EL (cell line): ENCODE measurements at places on chromosomes 5 and 9.
A peak's percentile ranks its signal among the peaks of the same experiment; 100 is the strongest.

DNA sequence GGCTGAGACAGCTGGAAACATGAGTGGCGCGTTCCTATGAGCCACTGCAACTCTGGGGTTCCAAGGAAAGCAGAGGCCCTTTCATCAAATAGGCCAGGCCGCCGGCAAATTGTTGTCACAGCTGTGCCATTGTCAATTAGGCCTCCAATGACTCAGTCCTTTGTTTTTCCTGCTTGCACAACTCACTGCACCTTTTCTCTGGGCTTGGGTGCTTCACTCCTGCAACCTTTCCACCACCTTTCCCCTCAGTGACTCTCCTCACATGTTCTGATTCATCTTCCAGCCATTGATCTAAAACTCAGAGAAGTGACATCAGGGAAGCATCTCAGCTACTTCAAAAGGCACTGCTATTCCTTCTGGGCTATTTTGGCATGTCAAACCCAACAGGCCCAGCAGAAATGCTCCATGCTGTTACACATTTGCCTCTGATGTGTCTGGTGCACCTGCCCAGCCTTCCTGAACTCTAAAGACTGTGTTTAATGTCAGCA lies 653.7 kb downstream of the NR2F1-AS1 start:
- no peak for DNase-seq

- DNase-seq: no peak
Measured at GRCh38 chr5:67058998-67059743, 137.4 kb downstream of the CD180 start.

DNA sequence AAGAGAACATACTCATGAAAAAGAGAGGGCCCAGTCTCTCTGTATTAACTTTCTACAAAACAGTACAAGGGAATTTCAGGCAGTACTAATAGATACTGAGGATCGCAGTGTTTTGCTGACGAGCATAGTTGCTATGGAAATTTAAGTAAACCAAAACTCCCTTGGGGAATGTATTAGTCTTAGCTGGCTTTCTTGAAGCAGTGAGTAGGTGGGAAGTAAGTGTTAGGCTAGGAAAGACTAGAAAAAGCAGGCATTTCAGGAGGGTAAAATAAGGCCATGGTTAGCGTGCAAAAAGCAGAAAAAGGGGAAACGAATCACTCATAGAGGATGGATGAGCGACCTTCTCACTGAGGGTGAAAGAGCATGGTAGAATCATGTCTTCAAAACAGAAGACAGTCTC lies 84.3 kb upstream of the ACTBL2 start:
- peak; percentile 7 for DNase-seq

DNA sequence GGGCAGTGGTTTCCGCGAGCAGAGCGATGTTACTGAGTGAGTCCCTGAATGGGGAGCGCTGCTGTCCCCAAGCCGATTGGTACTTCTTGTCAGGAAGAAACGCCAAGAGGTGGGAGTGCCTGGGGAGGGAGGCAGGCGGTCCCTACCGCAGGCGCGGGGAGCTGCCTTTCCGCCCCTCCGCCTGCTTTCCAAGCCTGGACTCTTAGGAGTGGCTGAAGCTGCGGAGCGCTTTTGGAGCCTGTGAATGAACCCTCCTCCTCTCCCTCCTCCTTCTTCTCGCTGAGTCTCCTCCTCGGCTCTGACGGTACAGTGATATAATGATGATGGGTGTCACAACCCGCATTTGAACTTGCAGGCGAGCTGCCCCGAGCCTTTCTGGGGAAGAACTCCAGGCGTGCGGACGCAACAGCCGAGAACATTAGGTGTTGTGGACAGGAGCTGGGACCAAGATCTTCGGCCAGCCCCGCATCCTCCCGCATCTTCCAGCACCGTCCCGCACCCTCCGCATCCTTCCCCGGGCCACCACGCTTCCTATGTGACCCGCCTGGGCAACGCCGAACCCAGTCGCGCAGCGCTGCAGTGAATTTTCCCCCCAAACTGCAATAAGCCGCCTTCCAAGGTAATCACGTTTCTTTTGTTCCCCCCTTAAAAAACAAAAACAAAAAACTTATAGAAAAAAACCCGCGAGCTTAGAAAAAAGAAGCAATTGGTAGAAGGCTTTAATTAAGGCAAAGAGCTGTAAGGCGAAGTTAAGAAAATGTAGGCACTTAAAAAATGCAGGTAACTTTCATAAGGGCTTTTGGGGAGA lies at the start of gene VCAN:
Gene VCAN (plus strand): TSS at position 340 of the 808 bp plus-strand sequence. CDS start 11,775 bp downstream, outside the sequence.
- peak; percentile 41 for DNase-seq

GRCh38 chr9:126773004-126773607 lies 31.7 kb upstream of the ZBTB43 start:
- DNase-seq: no peak

GRCh38 chr5:104513121-104513602 lies 950.6 kb upstream of the NUDT12 start:
- DNase-seq: no peak

GRCh38 chr9:6758498-6759184 lies 868 bp downstream of the KDM4C start:
- DNase-seq: peak; percentile 36

GRCh38 chr5:78727786-78728761 lies 79.5 kb upstream of the LHFPL2 start:
- no peak for DNase-seq

GRCh38 chr9:137070201-137070905 lies at the start of gene SAPCD2:
SAPCD2 (minus strand) TSS chr9:137070557; CDS start chr9:137070460, 97 bp downstream.
- peak; percentile 92 for DNase-seq

DNA sequence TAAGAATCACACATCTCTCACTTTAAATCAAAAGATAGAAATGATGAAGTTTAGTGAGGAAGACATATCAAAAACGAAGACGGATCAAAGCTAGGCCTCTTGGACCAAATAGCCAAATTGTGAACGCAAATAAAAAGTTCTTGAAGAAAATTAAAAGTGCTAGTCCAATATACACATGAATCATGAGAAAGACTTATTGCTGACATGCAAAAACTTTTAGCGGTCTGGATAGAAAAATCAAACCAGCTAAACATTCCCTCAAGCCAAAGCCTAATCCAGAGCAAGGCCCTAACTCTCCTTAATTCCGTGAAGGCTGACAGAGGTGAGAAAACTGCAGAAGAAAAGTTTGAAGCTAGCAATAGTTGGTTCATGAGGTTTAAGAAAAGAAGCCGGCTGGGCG lies 164.4 kb upstream of the PANK3 start:
- DNase-seq: no peak

- no peak for DNase-seq
Measured at GRCh38 chr5:69519285-69519684, 26.7 kb downstream of the OCLN start.

GRCh38 chr5:159899067-159900049 lies 16.9 kb upstream of the ADRA1B start:
- peak; percentile 80 for DNase-seq

DNA sequence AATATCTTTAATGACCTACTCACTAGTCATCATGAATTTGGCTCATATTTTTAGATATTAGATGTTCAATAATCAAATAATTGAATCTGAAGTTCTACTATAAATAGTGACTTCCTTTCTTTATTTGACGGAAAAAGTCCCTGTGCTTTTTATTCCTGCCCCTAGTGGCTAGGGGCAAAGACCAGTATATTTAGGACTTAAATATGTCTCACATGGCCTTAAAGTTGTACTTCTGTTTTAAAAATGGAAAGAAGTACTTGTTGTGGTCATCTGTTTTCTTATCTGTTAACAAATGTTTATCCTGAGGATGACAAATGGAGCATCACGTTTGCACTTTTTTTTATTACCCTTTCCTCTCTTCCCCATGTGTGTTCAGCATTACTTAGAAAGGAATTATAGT lies 89.2 kb upstream of the GRHPR start:
- no peak for DNase-seq

DNA sequence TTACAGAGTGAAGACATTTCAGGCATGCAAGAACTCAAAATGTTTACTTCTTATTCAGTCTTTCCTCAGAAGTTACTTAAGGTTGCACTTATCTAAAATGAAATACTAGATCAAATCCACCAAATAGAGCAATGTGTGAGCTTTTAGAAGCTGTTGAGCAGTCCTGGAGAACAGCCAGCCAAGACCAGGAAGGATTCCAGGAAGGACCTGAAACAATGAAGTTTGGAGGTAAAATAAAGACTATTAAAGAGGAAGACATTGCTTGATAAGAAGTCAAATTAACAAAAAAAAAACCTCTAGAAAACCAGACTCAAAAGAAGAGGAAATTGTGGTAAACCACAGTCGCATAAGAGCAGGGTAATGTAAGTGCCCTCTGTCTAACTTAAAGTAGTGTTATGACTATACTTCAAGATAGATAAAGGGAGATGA lies 156.2 kb upstream of the S1PR3 start:
- DNase-seq: peak; percentile 50

- peak; percentile 61 for DNase-seq
Measured at GRCh38 chr9:101495810-101496209, 37.8 kb upstream of the RNF20 start.

- DNase-seq: no peak
Measured at GRCh38 chr9:94627287-94627686, 12.0 kb downstream of the FBP1 start.

DNA sequence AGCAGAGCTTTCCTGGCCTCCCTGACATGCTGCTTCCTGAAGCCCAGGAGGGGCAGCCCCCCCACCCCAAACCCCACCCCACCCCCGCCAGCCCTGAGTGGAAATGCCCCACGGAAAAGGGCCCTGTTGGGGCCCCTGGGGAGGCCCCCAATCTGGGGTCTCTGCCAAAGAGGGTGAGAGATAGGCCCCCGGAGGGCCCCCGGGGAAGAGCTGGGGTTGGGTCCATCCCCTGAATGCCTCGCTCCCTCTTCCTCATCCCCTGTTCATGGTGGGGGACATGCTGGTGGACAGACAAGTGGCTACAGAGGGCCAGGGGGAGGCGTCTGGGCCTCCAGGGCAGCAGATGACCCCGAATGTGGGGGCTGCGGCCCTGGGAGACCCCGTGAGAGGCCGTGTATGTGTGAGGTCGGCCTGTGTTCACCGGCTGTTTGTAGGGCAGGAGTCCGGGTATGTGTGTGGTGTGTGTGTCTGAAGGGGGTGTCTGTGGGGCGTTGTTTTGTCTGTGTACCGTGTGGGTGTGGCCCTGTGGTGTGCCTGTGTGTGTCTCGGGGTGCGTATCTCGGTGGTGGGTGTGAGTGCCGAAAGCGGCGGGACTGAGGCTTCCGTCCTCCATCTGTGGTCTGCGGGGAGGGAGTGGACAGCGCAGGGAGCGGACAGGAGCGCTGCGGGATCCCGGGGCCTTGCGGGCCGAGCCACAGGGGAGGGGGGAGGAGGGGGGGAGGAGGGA lies 11.3 kb downstream of the C9orf50 start:
- DNase-seq: peak; percentile 40

DNA sequence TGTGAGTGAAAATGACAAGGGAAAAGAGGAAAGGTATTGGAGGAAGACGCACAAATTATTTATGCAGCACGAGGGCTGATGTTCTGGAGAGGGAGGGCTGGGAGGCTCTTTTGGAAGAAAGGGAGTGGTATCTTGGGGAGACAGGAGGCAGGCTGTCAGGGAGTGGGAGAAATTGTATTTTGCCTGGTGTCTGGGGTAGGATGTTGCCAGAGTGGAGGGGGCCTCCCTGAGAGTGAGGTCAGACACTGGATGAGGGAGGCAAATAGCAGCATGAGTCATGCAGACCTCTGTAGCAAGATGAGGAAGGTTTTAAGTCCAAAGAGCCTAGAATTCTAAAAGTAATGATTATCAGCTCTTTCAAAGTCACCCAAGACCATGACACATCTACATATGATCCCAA lies 158.0 kb downstream of the DMRT2 start:
- peak; percentile 87 for DNase-seq

- DNase-seq: no peak
Measured at GRCh38 chr5:132473019-132473531, 17.5 kb downstream of the IRF1 start.

DNA sequence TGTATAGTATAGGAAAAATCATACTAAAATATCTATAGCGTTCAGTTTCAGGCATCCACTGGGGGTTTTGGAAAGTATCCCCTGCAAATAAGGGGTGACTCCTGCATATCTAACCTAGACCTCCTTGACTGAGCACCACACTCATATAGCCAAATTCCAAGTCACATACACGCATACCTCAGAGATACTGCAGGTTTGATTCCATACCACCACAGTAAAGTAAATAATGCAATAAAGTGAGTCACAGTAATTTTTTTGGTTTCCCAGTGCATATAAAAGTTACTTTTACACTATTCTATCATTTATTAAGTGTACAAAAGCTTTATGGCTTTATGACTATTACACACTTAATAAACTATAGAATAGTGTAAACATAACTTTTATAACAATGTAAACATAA lies 151.3 kb downstream of the CCDC192 start:
- DNase-seq: no peak

DNA sequence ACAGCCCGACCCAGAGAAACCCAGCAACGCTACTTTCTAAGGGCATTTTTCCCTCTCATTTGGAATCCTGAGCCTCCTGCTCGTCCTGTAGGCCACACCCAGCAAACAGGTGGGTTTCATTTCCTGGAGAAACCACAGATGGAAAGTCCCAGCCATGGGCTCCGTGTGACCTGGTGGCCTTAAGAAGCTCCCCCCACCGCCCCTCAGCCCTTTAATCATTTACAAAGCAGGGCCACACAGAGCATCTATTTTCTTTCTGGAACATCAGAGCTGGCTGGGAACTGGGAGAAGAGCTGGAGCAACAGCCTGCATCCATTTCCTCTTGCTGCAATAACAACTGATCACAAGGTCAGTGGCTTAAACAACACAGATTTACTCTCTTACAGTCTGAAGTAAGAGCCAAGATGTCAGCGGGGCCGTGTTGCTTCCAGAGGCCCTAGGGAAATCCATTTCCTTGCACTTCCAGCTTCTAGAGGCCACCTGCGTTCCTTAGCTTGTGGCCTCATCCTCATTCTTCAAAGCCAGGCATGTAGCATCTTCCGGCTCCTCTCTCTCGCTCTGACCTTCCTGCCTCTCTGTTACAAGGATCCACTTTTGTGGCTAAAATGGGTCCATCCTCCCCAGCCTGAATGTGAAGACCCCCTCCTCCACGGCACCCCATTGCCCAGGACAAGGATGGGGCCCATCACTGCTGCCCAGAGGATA lies 40.5 kb downstream of the C9orf50 start:
- no peak for DNase-seq

- no peak for DNase-seq
Measured at GRCh38 chr5:61621202-61621650, 289.2 kb downstream of the ZSWIM6 start.

DNA sequence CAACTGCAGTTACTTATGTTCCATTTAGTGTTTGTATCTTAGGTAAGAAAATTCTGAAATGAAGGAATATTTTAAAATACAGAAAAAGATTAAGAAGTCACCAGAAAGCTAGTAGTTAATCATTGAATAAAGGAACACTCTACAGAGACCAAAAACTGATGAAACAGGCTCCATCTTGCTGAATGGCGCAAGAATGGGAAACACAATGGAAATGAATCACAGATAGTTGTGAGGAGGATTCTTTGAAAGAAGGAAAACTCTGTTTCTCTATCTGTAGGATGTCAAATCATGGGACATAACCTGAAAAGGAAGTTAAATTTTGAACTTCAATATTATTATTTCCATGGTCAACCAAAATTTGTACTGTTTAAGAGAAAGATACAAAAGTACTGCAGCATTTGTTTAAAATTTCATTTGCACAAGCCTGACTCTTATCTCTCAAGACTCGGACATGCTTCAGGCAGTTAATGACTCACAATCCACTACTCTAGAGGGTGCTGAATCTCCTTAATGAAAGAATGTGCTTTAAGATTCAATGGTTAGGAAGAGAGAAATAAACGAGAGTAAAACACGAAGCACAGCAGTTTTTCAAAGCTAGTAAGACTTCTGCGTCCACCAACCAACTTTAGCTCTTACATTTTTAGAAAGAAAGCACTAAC lies 1064.4 kb upstream of the DMAC1 start:
- DNase-seq: no peak
